Stimulated activated CD8-positive, alpha-beta memory T cell treated with anti-CD3 and anti-CD28 coated beads, Interleukin-4, amount 100 ng/mL, for 1 hour (primary cell): ENCODE measurements at places on chromosomes 2 and 18.
A peak's percentile ranks its signal among the peaks of the same experiment; 100 is the strongest.

- no peak for DNase-seq
Observed at GRCh38 chr2:9705196-9705595, 74.4 kb upstream of the YWHAQ start.

DNA sequence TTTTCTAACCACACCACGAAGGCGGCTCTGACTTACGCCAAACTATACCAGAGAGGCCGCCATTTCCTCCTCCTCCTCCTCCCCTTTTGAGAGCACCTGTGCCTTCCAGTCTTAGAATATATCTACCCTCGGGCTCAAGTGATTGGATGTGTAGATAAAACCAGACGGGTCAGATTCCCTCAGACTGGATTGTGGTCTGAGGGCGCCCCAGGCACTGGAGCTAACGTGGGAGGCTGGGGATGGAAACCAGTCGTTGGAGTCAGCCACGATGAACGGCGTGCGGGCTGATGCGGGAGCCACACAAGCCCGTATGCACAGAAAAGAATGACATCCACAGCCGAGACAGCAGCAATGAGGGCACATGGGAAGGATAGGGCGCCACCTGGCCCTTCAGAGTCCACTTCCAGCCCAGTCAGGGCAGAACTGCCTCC is 12.3 kb upstream of the ODC1 start:
- no peak for DNase-seq

DNA sequence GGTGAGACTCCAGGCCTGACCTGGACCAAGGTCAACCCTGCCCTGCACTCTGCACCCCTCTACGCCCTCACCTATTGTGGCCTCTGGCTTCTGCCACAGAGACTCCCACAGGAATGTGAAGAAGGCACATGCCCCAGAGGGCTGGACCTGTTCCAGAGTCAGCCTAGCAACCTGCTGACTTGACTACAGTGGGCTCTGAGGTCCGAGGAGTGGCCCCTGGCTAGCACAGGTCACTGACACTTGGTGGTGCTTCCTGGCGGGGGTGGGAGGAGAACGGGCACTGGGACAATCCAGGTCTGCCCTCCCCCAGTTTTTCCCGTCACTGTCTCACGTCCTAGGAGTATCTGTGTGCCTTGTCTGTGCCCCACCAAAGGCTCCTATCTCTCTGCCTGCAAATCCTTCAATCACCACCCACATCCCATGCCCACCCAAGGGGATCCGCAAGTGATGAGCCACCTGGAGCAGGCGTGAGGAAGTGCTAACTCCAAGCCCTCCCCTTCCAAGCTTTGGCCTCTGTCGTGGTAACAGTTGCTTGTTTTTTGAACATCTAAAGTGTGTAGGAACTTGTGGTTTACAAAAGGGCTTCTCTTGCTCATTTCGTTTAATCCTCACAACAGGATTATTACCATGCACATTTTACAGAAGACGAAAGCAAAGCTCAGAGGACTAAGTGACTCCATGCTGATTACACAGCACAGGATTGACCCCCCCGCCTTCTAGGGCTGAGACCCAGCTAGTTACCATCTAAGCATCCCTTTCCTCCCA is 86.2 kb downstream of the MCFD2 start:
- no peak for DNase-seq

DNA sequence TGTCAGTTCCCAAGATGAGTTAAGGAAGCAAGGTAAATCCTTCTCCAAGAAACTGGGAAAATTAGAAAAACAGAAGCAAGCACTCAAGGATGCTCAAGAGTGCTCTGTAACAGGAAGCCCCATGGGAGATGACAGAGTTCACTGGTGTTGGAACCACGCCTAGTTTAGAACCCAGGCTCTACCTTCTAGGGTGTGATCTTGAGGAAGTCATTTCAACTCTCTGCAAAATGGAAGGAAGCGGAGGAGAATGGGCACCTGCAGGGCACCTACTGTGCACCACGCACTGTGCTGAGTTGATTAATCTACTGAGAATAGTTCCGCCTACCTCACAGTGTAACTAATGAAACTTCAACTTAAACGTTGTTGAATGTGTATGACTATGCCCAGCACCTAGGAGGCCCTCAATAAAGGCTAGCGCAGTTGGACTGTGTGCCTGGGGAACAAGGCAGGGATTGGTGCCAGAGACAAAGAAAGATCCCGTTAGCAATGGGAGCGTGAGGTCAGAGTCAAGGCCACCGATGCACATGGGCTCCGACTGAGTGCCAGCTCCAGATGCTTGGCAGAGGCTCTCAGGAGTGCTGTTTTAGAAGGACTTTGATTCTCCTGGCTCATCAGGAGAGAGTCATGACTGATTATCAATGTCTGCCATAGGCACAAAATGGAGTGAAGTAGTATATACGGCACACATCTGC is 93.7 kb downstream of the MAPK4 start:
- no peak for DNase-seq

- no peak for DNase-seq
Observed at GRCh38 chr2:85355073-85355410, 473 bp downstream of the ELMOD3 start.

DNA sequence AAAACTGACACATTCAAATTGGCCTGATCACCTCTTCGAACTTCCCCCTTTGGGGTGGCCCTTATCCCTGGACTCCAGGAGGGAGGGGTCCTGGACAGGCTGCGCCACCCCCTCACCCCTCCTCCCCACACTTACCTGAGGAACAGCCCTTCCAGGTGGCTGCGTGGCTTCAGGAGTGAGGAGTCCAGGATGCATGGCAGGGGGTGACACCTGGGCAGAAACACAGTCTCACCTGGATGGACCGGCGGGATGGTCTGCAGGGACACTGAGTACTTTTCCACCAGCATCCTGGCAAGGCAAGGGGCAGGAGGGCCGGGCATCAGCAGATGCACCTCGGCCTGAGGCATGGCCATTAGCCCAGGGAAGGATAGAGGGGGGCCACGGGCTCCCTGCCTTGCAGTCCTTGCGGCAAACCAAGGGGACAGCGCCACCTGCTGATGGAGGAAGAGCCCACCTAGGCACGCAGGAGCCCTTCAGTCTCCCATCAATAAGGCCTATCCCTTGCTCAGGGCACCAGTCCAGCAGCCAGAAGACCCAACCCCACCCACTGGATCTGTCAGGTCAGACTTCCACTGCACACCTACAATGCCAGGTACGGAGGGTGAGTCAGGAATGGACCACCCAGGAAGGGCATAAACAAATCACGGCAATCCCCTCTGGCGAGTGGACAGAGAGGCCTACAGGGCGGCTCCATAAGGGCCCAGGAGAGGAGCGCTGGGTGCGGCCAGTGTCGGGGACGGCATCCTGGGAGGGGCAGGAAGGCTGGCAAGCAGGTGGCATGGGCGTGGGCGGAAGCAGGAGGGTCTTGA is 26.0 kb downstream of the FAM178B start:
- DNase-seq: peak; percentile 71

- DNase-seq: no peak
Observed at GRCh38 chr18:56574861-56575260, 63.5 kb downstream of the TXNL1 start.

- DNase-seq: no peak
Observed at GRCh38 chr2:224492531-224492930, 90.6 kb upstream of the FAM124B start.

DNA sequence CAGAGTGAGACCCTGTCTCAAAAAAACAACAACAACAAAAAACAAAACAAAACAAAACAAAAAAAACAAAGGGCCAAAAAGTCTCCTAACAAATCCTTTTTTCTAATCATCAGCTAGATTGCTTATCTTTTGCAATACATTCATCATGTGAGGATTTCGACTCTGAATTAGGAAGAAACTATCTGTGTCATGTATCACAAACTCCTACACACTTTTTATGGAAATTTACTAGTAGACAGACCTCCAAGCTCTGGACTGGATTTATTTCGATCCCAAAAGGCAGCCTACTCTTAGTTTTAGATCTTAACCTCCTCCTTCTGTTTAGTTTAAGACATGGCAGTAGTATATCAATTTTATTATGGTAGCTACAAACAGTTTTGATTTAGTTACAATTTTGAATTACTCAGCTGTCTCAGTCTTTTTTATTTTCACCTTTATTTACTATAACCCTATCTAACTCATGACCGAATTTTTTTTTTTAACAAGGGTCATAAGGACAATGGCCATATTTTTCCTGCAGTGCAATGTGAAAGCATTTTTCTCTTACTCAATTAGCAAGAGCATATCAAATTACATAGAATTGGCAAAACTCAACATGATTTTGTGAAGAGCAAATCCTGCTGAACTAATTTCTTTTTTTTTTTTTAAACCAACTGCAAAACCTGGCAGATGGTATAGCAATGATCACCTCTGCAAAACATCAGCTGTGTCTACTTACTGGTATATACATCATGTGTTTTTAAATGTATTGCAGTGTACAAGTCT is 10.7 kb upstream of the CCDC88A start:
- DNase-seq: no peak

DNA sequence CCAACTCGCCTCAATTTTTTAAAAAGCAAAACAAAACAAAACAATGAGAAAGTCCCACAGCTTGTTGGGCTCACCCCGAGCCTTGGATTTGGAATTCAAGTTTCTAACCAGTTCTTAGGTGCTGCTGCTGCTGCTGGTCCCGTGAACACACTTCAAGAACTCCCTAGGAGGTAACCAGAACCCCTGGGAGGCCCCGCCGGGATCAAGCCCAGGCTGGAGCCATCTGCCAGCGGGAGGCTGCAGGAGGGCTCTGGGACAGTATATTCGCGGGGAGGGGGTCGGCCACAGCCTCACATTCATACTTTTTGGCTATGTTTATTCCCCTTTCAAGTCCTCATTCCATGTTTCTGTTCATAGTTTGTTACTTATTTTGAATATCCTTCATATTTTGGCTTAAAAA is 223.4 kb downstream of the TFCP2L1 start:
- DNase-seq: no peak

GRCh38 chr18:2653467-2653866 is 2.1 kb upstream of the SMCHD1 start:
- no peak for DNase-seq

DNA sequence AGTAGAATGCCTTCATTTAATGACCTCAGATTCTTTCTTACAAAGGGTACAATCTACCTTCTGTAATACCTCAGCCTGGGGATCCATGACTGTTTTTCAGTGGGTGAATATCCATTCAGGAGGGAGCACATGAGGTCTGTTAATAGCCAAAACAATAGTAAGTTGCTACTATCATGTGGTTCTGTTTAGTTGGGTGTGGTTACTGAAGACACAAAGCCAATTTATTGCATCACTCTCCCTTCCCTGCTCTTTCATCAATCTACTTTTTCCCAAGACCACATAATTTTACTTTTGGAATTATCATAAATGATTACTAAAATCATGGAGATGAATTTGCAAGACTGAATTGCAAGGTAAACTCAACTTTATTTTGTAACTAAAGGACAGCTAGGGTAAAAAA is 254.2 kb downstream of the GALNT13 start:
- DNase-seq: no peak

DNA sequence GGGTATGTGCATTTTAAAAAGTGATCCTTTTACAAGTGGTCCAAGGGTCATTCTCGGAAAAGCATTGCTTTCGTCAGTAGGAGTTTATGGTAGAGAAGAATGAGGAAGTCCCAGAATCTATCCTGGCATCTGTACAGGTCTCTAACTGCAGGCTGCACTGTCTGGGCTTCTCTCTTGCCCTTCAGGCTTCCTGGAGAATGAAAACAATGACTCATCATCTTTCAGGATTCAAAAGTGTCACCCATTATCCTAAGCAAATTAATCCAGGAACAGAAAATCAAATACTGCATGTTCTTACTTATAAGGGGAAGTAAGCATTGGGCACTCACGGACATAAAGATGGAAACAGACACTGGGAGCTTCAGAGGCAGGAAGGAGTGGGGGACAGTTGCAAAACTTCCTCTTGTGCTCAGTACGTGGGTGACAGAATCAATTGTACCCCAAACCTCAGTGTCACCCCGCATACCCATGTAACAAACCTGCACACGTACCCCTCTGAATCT is 60.2 kb upstream of the TXNDC2 start:
- no peak for DNase-seq

- no peak for DNase-seq
Observed at GRCh38 chr2:39050109-39050508, 70.7 kb downstream of the SOS1 start.

DNA sequence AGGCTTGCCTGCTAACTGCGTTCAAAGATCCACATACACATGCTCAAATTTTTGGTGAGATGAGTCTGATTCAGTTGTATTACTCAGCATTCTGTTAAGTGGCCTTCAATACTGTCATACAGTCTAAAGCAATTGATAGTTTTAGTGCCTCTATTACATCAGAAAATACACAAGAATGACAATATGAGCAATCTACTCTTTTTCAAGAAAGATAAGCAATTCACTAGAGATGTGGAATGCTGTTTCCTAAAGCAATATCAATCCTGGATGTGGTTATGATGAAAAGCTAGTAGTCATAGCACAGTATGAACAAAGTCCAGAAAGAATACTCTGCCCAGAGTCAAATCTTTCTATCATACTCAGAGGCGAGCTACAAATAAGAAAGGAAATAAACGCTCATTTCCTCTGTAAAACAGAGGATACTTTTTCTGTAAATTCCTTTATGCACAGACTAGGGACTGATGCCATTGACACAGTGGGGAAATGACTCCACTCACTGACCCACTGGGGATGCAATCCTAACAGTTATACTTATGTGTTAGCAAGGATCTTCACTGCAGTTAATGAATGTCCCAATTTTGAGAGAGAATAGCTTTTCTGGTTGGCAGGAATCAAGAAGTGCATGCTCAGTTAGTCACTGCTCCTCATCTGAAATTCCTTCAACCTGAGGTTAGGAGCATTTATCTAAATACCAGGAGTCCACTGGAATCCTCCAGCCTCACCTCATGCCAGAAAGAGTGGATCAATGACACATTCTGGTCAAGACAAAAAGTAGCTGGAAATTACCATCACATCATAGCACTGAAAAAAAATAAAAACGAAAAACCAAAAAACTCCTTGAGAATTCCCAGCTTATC is 83.3 kb downstream of the PDE11A start:
- DNase-seq: no peak

DNA sequence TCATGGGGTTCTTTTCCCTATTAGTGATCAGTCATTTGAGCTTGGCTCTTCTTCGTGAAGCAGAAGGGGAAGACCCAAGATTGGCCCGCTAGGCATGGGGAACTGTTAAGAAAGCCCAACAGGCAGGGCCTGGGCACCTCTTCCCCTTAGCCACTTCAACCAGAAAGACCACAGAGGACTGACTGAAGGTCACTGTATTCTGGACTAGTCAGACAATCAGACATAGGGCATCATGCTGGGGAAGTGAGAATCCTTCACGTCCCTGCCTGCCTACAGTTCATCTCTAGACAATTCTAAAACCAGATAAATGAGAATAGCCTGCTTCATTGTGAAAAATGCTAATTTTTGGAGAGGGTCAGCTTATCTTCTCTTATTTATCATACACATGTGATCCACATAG is 28.1 kb downstream of the FAP start:
- DNase-seq: no peak

DNA sequence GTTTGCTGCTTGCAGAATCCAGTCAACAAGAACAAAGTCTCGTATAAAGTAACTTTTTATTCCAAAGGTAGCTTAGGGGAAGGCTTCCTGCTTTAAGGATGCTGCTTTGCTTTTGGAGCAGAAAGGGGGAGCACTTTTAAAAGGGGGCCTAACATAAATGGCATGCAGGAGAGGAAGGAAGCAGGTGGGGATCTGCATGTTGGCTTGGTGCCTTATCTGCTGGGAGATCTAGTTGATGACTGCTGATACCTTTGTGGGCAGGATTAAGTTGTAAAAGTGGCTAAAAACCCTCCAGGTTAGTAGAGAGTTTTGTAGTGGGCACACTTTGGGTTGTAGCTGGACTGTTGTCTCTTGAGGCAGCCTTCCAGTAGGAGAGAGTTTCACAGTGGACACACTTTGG is 22.5 kb downstream of the UBR3 start:
- DNase-seq: no peak

- DNase-seq: no peak
Observed at GRCh38 chr2:144267239-144267638, 252.7 kb downstream of the ZEB2 start.
